Peyer's patch (tissue), 4 donors: ENCODE measurements at places on chromosomes 13 and 19. TPM values are rescaled to one million over a fixed set of nuclear protein-coding genes. Genes with fewer than 3 reads are reported as not detected.

The MYH14 gene
- 139 TPM for total RNA-seq

The LRRC4B gene
- 2.0 TPM for total RNA-seq

The ZNF558 gene
- total RNA-seq = 18.0 TPM

The PNMA8A gene
- not detected for total RNA-seq

The OR7C1 gene
- not detected for total RNA-seq

The PRODH2 gene
- not detected for total RNA-seq

The UQCRFS1 gene
- 39.4 TPM for total RNA-seq

The PCP2 gene
- 7.8 TPM for total RNA-seq

The YJEFN3 gene
- 5.4 TPM for total RNA-seq

The TMEM238 gene
- 72.8 TPM for total RNA-seq

The ICAM3 gene
- total RNA-seq = 11.0 TPM

The RGS9BP gene
- not detected for total RNA-seq

The TEKTIP1 gene
- 11.1 TPM for total RNA-seq

The PRKCG gene
- total RNA-seq = not detected

The KANK3 gene
- total RNA-seq = 3.0 TPM

The ZNF569 gene
- 1.1 TPM for total RNA-seq

The MEDAG gene
- 9.8 TPM for total RNA-seq

The URAD gene
- total RNA-seq = 38.0 TPM

The CCDC61 gene
- total RNA-seq = 7.4 TPM

The HOMER3 gene
- 4.4 TPM for total RNA-seq

The MIA gene
- total RNA-seq = 4.0 TPM

The FGF21 gene
- total RNA-seq = not detected

The CEACAM4 gene
- not detected for total RNA-seq

The HIF3A gene
- total RNA-seq = 67.8 TPM
